ENCODE measurements at places on chromosomes 7 and 10. TPM values are rescaled to one million over a fixed set of nuclear protein-coding genes. Genes with fewer than 3 reads are reported as not detected.

Gene CPN1
- 0.11 TPM for total RNA-seq

Gene CTBP2
- total RNA-seq = 44.2 TPM

Gene CPA2
- 0.39 TPM for total RNA-seq

Gene CXCL12
- total RNA-seq = 103 TPM

Gene GBX1
- total RNA-seq = 1.3 TPM

Gene SPOCK2
- 188 TPM for total RNA-seq

Gene LRIT2
- not detected for total RNA-seq

Gene C10orf143
- 0.79 TPM for total RNA-seq

GRCh38 chr10:15877836-15878576 lies 17.7 kb upstream of the MINDY3 start:
- H3K27ac ChIP-seq = no peak overlapping the region
- DNase-seq = no peak
- no peaks in the 10 kb centered on the region for H3K36me3 ChIP-seq
- H3K4me3 ChIP-seq = no peak overlapping the region

DNA sequence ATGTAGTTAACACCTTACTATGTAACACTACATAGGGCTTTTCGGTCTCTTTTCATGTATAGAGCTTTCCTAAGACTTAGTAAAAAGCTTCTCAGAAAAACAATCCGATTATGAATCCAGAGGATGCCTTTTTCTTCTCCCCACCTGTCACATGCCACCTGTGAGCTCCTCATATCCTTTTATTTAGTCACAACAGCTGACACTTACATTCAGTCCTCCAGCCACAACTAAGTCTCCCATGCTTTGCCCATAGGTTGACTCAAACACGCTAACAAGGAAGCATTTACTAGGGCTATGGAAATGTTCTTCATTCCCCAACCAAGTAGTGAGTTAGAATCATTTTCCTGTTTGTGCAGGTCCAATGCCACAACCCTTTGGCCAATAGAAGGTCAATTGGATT lies 7.9 kb downstream of the ENO4 start:
- H3K4me3 ChIP-seq = no peak overlapping the region
- H3K4me1 ChIP-seq = no peaks in the 10 kb centered on the region
- no peaks in the 10 kb centered on the region for H3K36me3 ChIP-seq
- H3K27ac ChIP-seq = no peak overlapping the region

GRCh38 chr10:15436696-15437095 lies 65.6 kb upstream of the FAM171A1 start:
- no peaks in the 10 kb centered on the region for H3K27me3 ChIP-seq
- H3K4me3 ChIP-seq = no peak overlapping the region
- H3K27ac ChIP-seq = no peak overlapping the region
- DNase-seq = no peak

DNA sequence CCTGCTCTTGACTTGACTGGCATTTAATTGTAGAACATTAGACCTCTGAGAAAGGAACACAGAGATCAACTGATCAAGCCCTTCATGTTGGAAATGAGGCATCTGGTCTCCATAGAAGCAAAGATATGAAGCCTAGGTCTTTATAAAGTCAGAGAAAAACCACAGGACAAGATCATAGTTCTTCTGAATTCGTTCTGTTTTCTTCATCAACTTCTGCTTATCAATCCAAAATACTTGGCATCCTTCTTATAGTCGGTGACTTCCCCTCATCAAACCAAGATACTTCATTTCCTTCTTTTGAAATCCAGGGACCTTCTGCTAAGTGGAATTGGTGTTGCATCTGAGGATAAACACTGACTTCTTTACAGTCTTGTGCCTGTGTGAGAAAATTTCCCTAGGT lies 77.1 kb upstream of the PRKCQ start:
- DNase-seq = no peak
- H3K36me3 ChIP-seq = no peaks in the 10 kb centered on the region
- no peaks in the 10 kb centered on the region for H3K27me3 ChIP-seq
- H3K4me3 ChIP-seq = no peak overlapping the region

DNA sequence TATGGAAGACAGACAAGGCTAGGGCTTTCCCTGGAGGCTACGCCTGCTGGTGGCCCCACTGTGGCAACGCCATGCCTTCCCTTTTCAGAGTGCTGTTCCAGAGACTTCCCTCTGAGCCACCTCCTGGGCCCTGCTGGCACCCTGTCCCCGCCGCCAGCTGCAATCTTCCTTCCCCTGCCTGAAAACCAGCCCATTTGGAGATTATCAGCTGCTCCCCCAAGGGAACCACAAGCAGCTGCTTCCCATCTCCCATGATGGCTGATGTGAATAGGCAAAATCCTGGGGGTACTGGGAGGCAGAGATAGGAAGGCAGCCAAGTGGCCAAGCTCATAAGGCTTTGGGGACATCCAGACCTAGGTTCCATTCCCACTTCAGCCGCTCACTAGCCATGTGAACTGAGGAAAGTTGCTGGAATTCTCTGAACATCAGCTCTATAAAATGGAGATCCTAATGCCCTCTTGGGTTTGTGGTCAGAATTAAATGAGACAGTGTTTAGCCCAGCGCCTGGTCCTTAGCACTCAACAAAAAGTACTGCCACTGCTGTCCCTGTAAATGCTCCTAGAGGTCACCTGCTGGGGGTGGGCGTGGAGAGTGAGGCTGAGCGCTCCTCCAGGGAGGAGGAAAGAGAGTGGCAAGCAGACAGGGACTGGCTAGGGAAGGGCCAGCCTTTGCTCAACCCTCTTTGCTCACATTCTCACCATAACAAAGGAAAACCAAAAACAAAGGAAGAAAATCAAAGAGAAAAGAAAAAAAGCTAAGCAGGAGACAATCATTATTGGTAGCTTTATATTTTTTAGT lies 5.9 kb downstream of the TSPAN33 start:
- DNase-seq = no peak
- no peak overlapping the region for H3K27ac ChIP-seq
- peaks cover 11% of the 10 kb centered on the region for H3K4me1 ChIP-seq
- H3K4me3 ChIP-seq = no peak overlapping the region
- no peaks in the 10 kb centered on the region for H3K36me3 ChIP-seq
- no peaks in the 10 kb centered on the region for H3K27me3 ChIP-seq

DNA sequence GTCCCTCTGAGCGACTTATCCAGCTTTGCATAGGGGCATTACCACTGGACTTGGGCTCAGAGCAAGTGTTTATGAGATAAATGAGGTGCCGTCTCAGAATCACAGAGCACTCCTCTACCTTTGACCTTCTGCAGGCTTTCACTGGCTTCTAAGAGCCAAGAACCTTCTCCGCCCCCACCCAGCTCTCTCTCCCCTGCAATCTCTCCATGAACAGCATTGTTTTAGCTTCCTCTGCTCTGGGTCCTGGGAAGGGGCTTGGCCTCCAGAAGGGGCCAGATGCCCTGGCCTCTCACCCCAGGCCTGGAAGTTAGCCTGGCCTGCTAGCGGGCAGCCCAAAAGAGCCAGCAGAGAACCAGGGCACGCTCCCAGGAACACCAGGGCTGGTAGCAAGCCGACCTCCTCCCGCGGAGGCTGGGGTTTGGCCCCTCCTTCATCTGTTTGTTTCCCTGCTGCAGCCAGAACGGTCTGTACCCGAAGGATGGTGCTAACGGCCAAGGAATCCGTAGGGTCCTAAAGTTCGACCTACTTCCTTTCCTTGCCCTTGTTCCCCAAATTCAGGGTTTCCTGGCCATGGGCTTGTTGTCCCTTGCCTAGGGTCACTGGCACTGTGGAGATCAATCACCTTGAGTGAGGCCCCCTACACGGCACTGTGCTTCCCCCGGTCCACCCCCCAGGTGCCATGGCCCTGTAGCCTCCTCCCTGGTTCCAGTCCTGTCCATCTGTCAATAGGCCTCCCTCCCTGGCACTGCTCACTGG lies 18.7 kb upstream of the DDIT4 start:
- no peak for DNase-seq
- H3K36me3 ChIP-seq = no peaks in the 10 kb centered on the region
- H3K27ac ChIP-seq = peak overlapping the region; percentile 96
- no peaks in the 10 kb centered on the region for H3K27me3 ChIP-seq
- H3K4me3 ChIP-seq = peak overlapping the region; percentile 18

- no peak for DNase-seq
- H3K4me3 ChIP-seq = no peak overlapping the region
- no peaks in the 10 kb centered on the region for H3K36me3 ChIP-seq
Observed at GRCh38 chr10:77501152-77501845, 136.3 kb downstream of the KCNMA1 start.

DNA sequence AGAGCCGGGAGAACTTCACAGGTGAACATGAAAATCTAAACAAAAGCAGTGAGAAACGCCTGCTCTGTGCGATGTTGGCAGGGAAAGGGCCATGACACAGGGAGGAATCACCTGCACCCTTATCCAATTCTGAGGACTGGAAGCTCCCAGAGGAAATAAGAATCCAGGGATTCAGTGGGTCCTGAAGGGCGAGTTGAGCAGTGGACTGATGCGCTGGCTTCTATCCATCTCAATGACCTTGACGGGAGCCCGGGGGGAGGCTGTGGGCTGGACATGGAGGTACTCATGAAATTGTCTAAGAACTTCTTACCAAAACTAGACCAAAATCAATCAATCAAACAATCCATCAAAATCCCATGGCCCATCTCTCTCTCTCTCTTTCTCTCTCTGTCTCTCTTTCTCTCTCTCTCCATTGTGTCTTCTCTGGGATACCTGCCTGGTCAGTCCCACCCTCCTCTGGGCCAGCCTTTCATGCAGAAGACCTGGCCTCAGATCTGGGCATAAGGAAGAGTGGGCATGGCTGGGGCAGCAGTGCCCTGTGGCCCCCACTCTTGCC lies 7.2 kb downstream of the CPXM2 start:
- H3K27me3 ChIP-seq = no peaks in the 10 kb centered on the region
- DNase-seq = no peak
- H3K4me1 ChIP-seq = peaks cover 29% of the 10 kb centered on the region
- no peak overlapping the region for H3K4me3 ChIP-seq

DNA sequence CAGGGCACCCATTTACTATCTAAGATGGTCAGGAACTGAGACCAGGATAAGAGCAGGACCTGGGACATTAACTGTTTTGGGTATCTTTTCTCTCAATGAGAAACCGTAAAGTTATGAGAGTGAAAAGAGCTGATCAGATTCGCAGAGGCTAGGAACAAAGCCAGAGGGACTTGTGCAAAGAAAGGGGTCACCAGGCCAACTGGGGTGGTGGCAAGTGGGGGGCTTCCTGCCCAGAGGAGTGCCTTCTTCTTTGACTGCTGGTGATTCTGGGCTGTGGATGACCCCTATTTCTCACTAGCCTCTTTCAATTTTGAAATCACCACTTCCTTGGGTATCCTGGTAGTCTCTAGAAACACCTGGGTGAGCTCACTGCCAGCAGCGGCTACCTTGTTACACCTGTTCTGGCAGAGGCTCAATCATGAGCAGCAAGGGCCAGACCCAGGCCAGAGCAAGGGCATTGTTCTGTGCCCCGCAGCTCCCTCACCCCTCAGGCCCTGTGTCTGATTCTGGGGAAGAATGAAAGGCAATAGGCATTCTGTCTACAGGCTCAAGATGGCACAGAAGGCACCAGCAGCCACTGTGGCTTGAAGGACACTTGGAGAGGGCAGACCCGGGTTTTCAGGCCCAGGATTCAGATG lies 999 bp downstream of the SFTPD start:
- no peaks in the 10 kb centered on the region for H3K27me3 ChIP-seq
- H3K36me3 ChIP-seq = no peaks in the 10 kb centered on the region
- no peak overlapping the region for H3K4me3 ChIP-seq
- no peaks in the 10 kb centered on the region for H3K4me1 ChIP-seq
- H3K27ac ChIP-seq = no peak overlapping the region

- peaks cover 3% of the 10 kb centered on the region for H3K27me3 ChIP-seq
- DNase-seq = no peak
- H3K36me3 ChIP-seq = peaks cover 53% of the 10 kb centered on the region
- peaks cover 43% of the 10 kb centered on the region for H3K4me1 ChIP-seq
Observed at GRCh38 chr7:150962553-150963399, 15.3 kb downstream of the KCNH2 start.

DNA sequence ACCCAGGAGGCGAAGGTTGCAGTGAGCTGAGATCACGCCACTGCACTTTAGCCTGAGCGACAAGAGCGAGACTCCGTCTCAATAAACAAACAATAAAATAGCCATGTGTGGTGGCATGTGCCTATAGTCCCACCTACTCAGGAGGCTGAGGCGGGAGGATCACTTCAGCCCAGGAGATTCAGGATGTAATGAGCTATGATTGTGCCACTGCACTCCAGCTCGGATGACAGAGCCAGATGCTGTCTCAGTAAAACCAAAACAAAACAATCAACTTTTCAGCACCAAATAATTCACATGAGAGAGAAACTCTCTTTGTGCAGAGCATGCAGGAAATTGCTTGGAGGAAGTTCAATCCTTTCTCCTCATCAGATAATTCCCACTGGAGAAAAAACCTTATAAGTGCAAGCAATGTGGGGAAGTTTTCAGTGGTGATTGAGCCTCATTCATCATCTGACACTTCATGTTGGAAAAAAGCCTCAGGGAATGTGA lies 13.4 kb upstream of the FIS1 start:
- no peak for DNase-seq
- no peak overlapping the region for H3K27ac ChIP-seq

GRCh38 chr7:100367251-100367620 lies 6.1 kb upstream of the PILRA start:
- no peak overlapping the region for H3K27ac ChIP-seq
- H3K4me1 ChIP-seq = peaks cover 5% of the 10 kb centered on the region
- DNase-seq = no peak
- H3K27me3 ChIP-seq = no peaks in the 10 kb centered on the region

- H3K36me3 ChIP-seq = no peaks in the 10 kb centered on the region
- H3K27me3 ChIP-seq = no peaks in the 10 kb centered on the region
- no peak overlapping the region for H3K4me3 ChIP-seq
- DNase-seq = no peak
- no peak overlapping the region for H3K27ac ChIP-seq
Observed at GRCh38 chr10:69663369-69663947, 33.4 kb downstream of the FAM241B start.

DNA sequence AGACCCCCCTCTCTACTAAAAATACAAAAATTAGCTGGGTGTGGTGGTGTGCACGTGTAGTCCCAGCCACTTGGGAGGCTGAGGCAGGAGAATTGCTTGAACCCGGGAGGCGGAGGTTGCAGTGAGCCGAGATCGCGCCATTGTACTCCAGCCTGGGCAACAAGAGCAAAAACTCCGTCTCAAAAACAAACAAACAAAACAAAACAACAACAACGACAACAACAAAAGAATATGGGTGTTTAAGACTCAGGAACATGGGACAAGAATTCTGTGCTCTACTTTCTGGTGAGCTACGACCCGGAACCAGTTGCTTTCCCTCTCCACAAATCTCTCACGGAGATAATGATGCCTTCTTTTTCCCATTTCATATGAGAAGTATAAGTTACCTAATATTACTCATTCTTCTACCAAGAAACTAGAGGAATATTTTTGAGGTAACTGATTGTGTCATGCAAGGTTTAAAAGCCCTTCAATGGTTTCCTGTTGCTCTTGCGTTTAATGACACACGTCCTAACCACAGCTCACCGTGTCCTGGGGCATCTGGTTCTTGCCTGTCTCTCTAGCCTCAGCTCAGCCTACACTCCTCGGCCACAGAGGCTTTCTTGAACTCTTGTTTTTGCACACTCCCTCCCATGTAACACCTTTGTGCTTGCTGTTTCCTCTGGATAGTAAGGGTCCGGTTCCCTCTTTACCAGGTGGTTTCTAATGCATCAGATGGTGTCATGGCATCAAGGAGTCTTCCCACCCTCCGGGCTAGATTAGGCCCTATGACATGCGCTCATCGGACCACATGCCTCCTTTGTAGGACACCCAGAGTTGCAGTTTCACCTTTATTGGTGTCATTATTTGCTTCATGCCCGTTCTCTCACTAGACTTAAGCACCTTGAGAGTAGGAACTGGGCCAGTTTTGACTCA lies 67.5 kb downstream of the PFKFB3 start:
- DNase-seq = no peak
- no peak overlapping the region for H3K4me3 ChIP-seq
- no peaks in the 10 kb centered on the region for H3K27me3 ChIP-seq
- H3K36me3 ChIP-seq = no peaks in the 10 kb centered on the region
- H3K27ac ChIP-seq = no peak overlapping the region

All from spinal cord (tissue), 10 donors.